ENCODE measurements at places on chromosomes 12 and 14.

- DNase-seq: no peak
Measured at GRCh38 chr12:101764051-101764792, 25.0 kb upstream of the SYCP3 start.

GRCh38 chr12:54571193-54572188, 17.0 kb downstream of the PPP1R1A start:
- no peak for DNase-seq

DNA sequence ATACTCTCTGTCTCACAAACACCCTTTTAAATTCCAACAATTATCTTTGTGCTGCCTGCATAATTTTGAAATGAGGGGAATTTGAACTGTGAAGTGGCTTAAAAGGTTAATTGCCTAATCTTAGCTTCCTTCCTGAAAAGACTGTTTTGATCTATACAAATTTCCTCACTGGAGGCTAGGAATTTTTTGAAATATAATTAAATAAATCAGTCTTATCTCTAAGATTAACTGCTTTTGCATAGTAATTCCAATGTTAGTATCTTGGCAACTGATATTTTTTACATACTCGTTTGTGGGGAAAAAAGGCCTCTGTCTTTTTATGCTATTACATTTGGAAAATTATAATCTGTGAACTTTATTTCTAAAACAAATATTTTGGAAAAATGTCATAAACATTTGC, 498.5 kb downstream of the TMTC2 start:
- no peak for DNase-seq

DNA sequence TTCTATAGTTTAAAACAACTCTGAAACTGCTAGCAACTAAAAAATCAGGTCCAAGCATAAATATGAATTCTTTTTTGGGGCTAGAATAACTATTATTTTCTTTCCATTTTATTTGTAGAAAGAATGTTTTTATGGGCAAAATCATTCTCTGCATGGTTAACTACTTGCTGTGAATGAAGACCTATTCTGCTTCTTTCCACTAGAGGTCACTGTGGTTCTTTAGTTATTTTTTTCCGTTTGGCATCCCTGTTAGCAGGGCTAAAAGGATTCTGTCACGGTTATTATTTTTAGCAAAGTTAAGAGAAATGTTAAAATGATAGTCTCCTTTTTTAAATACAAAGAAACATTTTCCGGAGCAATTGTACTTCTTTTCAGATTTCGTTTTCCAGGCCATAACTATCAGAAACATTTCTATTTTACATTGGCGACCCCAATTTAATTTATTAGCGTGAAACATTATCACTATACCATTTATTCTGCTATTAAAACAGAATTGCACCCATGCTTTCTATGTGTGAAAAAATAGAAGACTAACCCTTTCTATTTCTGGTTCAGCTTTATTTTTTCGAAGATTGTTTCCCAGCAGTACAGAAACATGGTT, 404.8 kb downstream of the ATP23 start:
- DNase-seq: peak; percentile 23

DNA sequence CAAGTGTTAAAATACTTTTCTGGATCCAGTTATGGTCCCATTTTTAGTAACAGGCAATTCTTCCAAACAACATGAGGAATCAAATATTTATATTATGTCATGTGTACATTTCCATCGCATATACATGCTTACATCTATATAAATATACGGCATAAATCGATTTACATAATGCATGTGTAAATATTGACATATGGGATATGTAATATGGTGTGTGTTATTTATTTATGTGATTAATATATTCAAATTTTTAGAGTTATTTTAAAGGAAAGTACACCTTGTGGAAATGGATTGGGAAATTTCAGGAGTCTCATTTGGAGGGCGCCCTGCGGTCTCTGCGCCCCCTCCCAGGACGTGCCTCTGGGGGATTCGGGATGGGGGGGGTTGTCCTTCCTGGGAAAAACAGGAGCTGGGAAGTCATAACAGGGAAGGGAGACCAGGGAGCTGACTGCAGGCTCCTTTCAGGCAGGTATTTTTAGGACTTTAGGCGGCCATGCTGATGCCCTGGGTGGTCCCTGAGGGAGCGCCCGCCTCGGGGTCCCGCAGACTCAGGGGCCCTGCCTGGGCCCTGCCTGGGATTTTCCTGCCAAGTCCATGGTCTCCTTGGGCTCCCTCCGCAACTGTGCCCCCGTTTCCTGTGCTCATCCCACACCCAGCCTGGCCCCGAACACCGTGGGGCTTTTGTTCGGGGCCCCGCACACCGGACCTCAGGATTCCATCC, 82.7 kb upstream of the SFSWAP start:
- DNase-seq: no peak

DNA sequence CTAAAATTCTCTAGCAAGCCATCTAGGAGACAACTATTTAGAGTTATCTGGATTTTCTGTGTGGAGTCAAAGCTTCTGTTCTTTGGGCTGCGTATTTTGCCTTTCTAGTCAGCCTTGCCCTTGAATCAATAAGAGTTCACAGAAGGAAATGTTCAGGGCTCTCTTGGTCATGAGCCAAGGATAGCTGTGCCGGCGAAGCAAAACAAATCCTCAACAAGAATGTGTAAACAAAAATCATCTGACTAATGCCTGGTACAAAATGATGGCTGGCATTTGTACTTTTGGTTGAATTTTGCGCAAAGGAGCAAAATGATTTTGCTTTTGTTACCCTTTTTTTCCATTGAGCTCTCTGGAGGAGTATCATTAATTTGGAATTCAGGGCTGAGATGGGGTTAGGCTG, 171.1 kb downstream of the DACT1 start:
- DNase-seq: no peak

GRCh38 chr14:38121320-38122020, 86.2 kb upstream of the SSTR1 start:
- no peak for DNase-seq

GRCh38 chr12:54032086-54032619, 697 bp upstream of the HOXC5 start:
- no peak for DNase-seq

GRCh38 chr12:11960646-11961045, 110.1 kb upstream of the BCL2L14 start:
- DNase-seq: no peak

DNA sequence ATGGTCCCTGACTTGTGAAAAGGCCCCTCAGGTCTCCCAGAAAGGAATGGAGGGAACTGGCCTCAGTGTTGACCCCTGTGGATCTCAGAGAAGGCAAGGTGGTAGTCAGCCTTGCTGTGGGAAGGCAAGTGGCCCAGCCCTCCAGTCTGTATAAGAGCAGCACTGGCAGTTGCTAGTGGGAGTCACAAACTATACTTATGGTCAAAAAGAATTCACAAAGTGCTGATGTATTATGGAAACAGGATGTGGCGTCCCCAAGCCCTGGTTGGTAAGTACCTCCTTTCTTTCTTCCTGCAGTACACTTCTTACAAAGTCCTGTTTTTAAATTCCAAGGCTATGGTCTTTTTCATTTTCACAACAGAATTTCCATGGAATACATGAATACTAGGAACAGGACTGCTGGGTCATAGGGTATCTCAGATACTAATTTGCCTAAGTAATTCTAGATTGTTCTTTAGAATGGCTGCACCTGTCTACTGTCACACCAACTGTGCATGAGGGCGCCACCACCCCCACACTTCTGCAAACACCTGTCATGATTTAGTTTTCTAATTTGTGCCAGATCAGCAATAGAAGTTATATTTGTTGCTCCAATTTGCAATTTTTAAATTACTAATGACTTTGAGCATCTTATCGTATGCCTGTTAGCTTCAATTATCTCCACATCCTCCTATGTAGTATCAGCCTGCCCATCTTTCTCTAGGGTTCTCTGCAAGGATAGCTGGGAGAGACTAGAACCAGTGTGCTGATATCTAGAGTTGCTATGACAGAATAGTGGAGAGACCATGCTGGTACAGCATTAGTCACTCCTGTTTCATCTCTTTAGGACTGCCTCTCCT, 40.7 kb upstream of the TMEM263 start:
- DNase-seq: peak; percentile 38

- DNase-seq: no peak
Measured at GRCh38 chr12:8596561-8596960, 16.1 kb downstream of the AICDA start.

DNA sequence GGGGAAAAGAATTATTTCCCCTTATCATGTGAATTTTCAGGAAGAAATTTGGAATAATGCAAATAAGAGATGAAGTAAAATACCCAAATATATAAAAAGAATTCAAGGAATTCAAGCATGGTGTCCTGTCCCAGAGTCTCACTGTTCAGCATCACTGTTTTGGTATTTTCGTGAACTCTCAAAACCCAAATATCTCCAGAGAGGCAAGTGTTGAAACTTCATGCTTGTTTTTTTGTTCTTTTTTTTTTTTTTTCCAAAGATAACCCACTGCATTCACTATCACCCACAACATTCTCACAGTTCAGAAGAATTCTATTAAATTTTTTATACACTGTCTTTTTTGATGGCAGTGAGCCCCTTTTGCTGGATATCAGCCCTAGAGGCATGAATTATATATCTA, 354.9 kb downstream of the DIO2 start:
- DNase-seq: no peak

DNA sequence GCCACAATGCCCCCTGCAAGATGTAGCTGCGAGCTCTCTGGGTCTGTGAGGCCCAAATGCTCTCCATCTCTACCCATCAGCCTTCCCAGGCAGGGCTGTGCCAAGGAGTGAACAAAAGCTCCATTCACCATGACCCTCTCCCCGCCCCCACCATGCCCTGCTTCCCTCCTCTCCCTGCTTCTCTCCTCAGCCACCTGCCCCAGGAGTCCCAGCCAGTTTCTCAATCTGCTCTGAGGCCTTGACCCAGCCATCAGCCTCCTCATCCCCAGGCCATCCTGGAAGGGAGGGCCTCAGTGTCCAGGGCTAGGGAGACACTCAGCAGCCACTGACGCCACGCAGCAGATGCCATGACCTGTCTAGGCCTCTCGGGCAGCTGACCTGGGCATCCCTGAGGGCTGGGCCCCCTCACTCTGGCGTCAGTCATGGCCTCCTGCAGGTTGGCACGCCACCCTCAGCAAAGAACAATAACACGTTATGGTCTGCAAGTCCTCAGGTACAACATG, 8.5 kb upstream of the KRT5 start:
- DNase-seq: no peak

- DNase-seq: no peak
Measured at GRCh38 chr14:100622224-100622623, 35.0 kb upstream of the BEGAIN start.

GRCh38 chr12:19186722-19187661, 57.5 kb downstream of the PLEKHA5 start:
- peak; percentile 4 for DNase-seq

GRCh38 chr14:55102141-55102621, 26.9 kb upstream of the LGALS3 start:
- DNase-seq: peak; percentile 80

GRCh38 chr12:54439521-54440255, 20.6 kb upstream of the ITGA5 start:
- peak; percentile 53 for DNase-seq

DNA sequence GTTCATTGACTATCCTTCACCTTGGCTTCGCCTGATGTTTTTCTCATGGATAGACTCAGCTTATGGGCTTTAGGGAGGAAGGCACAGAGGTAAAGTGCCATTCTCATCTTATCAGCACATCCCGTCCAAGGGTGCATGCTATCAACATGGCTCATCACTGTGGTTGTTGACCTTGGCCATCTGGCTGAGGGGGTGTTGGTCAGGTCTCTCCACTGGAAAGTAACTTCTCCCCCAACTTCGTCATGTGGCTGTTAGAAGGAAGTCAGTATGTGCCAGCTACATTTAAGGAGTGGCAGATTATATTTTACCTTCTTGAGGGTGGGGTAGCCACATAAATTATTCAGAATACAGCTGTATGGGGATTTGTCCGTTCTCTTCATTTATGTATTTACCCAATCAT, 68.9 kb downstream of the EML1 start:
- DNase-seq: no peak

DNA sequence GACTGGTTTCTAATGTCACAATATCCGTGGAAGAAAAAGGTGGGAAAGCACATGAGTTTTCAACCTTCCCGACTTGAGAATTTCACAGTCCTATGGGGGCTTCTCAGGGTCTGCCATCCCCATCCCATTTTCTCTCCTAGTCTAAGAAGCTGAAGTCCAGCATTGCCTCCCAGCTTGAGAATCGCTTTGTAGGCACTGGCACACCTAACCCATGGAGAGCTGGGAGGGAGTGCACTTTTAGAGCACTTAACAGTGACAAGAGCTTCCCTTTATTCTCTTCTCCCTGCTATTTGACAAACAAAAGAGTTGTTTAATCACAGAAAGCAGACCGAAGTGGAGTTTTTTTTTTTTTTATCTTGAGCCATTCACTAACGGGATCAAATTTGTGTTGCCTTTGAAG, 22.8 kb upstream of the SRRM4 start:
- DNase-seq: no peak

GRCh38 chr12:115294453-115295133, 610.6 kb upstream of the TBX3 start:
- DNase-seq: no peak

- no peak for DNase-seq
Measured at GRCh38 chr14:41718477-41719166, 111.9 kb downstream of the LRFN5 start.

- no peak for DNase-seq
Measured at GRCh38 chr14:29442696-29443095, 485.0 kb downstream of the PRKD1 start.

DNA sequence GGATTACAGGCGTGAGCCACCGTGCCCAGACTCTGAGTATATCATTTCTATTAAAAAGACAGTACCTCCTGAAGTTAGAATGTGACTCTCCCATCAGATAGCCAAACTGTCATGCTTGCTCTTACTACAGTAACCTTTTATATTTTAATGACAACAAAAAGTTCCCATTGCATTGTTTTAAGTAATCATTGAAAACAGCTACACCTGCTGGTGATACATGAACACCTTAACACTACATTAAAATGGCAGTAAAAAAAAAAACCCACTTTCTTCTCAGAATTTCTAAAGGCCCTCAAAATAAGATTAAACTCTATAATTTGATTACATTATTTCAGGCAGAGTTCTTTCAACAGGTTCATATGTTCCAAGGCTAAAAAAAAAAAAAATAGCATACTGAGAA, 76.7 kb downstream of the SH2B3 start:
- no peak for DNase-seq

GRCh38 chr12:73935817-73936216, 601.8 kb upstream of the ATXN7L3B start:
- no peak for DNase-seq

GRCh38 chr12:96143392-96143791, 50.8 kb upstream of the ELK3 start:
- DNase-seq: peak; percentile 33

DNA sequence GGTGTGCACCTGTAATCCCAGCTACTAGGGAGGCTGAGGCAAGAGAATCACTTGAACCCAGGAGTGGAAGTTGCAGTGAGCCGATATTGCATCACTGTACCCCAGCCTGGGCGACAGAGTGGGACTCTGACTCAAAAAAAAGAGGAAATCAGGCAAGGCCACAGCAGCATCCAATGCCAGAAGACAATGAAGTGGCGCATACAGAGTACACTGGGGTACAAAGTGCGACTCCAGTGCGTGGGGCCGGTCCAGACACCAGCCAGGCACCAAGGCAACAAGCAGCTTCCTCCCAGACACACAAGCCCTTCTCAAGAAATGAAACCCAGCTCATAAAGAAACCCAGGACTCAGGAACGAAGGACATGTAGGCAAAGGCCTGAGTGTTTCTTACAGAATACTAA, 28.2 kb downstream of the TTC7B start:
- no peak for DNase-seq

- peak; percentile 50 for DNase-seq
Measured at GRCh38 chr14:73785834-73786635, 65.6 kb upstream of the PTGR2 start.

- no peak for DNase-seq
Measured at GRCh38 chr12:18646286-18646890, 91.4 kb downstream of the PLCZ1 start.

GRCh38 chr12:9367201-9367600, 159.0 kb upstream of the PZP start:
- no peak for DNase-seq
